Uterus (tissue), 4 donors: ENCODE measurements at places on chromosomes 1 and 21.

- DNase-seq = no peak
- H3K27ac ChIP-seq = no peak overlapping the region
- H3K27me3 ChIP-seq = no peaks in the 10 kb centered on the region
- H3K4me3 ChIP-seq = no peak overlapping the region
- no peaks in the 10 kb centered on the region for H3K36me3 ChIP-seq
- no peaks in the 10 kb centered on the region for H3K4me1 ChIP-seq
Observed at GRCh38 chr1:46413596-46413985, 19.5 kb downstream of the FAAH start.

DNA sequence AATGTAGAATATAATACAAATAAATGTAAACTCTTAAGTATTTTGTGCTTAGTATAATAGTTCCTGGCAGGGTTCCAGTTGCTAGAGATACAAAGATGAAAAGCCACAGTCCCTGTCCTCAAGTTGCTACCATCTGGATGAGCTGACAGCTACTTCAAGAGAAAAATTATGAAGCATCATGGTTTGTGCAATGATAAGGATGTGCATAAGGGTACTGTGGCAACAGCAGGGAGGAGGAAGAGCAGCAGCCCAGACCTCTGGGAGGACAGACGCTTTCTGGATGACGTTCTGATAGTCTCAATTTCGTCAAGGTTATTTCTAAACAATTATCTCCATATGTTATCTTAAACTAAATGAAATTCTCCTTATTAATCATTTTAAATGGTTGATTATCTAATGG lies 198.9 kb downstream of the NTNG1 start:
- H3K36me3 ChIP-seq = no peaks in the 10 kb centered on the region
- no peak for DNase-seq
- H3K27me3 ChIP-seq = no peaks in the 10 kb centered on the region

GRCh38 chr21:43362321-43362791 lies 64.6 kb downstream of the SIK1 start:
- peak; percentile 42 for DNase-seq
- H3K27me3 ChIP-seq = no peaks in the 10 kb centered on the region
- no peaks in the 10 kb centered on the region for H3K4me1 ChIP-seq
- no peaks in the 10 kb centered on the region for H3K36me3 ChIP-seq
- no peak overlapping the region for H3K4me3 ChIP-seq
- H3K27ac ChIP-seq = peak overlapping the region; percentile 30

GRCh38 chr1:36706416-36706815 lies 223.7 kb upstream of the CSF3R start:
- H3K27me3 ChIP-seq = no peaks in the 10 kb centered on the region
- H3K4me3 ChIP-seq = no peak overlapping the region
- H3K4me1 ChIP-seq = no peaks in the 10 kb centered on the region

GRCh38 chr1:174956976-174957375 lies 42.8 kb upstream of the CACYBP start:
- no peaks in the 10 kb centered on the region for H3K4me1 ChIP-seq
- no peaks in the 10 kb centered on the region for H3K36me3 ChIP-seq
- H3K27me3 ChIP-seq = no peaks in the 10 kb centered on the region
- H3K4me3 ChIP-seq = no peak overlapping the region
- H3K27ac ChIP-seq = no peak overlapping the region
- no peak for DNase-seq

DNA sequence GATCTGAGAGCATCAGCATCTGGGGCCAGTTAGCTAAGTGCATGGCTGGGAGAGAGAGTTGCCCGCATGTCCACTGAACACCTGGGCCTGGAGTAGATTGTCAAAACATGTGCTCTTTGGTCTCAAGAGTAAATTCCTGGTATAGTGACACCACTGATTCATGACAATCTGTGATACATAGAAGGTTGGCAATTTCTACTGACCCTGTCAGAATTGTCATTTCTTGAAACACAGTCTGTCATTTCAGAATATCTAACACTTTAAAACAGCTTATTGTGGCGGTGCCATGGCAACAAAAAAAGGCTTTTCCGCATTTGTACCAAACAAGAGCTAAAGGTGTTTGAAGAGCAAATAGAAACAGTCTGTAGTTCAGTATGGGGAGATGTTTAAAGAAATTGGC lies 186.4 kb upstream of the FAM78B start:
- no peaks in the 10 kb centered on the region for H3K4me1 ChIP-seq
- no peaks in the 10 kb centered on the region for H3K27me3 ChIP-seq
- DNase-seq = no peak
- no peak overlapping the region for H3K27ac ChIP-seq
- H3K4me3 ChIP-seq = no peak overlapping the region

DNA sequence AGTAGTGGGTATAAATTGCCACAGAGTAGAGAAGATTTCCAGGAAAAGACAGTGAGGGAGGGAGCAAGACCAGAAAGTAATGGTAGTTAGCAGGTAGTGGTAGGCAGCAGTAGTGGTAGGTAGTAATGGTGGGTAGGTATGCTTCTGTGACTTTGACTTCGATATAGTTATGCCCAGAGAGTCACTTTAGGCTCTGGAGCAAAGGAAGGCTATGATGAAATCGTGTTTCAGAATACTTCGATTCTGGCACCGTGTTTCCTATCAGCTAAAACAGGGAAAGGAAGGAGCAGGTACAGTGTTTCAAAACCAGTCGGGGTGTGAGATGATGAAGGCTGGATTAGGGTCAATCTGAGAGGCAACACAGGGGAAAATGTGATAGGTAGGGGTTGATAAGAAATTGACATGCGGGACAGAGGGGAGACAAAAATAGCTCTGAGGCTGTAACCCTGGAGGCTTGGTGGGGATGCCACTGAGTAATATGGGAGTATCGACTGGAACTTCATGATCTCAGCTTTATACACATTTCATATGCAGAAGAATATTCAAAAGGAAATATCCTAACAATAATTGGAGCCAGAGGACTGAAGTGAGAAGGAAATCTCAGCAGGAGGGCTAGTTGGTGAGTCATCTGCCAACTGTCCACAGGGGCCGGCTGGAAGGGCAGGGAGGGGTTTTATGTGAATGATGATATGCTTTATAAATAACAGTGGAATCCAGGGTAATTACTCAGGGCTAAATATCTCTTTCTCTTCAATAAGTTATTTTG lies 25.2 kb upstream of the TRIM45 start:
- H3K4me3 ChIP-seq = no peak overlapping the region
- DNase-seq = no peak
- H3K4me1 ChIP-seq = no peaks in the 10 kb centered on the region
- no peaks in the 10 kb centered on the region for H3K36me3 ChIP-seq
- H3K27me3 ChIP-seq = no peaks in the 10 kb centered on the region

GRCh38 chr21:34530261-34530660 lies 18.3 kb upstream of the KCNE1 start:
- H3K27ac ChIP-seq = no peak overlapping the region
- DNase-seq = no peak
- no peaks in the 10 kb centered on the region for H3K27me3 ChIP-seq
- no peaks in the 10 kb centered on the region for H3K4me1 ChIP-seq

- H3K27ac ChIP-seq = no peak overlapping the region
- no peak for DNase-seq
- no peaks in the 10 kb centered on the region for H3K4me1 ChIP-seq
Observed at GRCh38 chr1:3135744-3136455, 66.9 kb downstream of the PRDM16 start.

DNA sequence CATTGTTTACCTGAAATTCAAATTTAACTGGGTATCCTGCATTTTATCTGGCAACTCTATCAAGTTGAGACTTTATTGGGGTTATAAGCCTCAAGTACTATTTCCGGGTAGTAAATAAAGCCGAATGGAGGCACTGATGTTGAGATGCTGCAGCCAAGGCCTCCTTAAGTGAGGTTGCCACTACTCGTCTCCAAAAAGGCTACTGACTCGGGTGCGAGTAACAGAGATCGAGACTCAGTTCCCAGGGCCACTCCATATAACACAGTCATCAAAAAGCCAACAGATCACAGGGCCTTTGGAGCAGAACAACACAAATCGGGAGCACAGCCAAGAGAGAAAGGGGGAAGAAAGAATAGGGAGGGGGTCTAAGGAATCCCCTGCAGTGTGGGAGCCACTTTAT lies 524 bp downstream of the COPA start:
- H3K36me3 ChIP-seq = no peaks in the 10 kb centered on the region
- H3K4me3 ChIP-seq = peak overlapping the region; percentile 81
- peak overlapping the region; percentile 86 for H3K27ac ChIP-seq
- no peaks in the 10 kb centered on the region for H3K27me3 ChIP-seq

DNA sequence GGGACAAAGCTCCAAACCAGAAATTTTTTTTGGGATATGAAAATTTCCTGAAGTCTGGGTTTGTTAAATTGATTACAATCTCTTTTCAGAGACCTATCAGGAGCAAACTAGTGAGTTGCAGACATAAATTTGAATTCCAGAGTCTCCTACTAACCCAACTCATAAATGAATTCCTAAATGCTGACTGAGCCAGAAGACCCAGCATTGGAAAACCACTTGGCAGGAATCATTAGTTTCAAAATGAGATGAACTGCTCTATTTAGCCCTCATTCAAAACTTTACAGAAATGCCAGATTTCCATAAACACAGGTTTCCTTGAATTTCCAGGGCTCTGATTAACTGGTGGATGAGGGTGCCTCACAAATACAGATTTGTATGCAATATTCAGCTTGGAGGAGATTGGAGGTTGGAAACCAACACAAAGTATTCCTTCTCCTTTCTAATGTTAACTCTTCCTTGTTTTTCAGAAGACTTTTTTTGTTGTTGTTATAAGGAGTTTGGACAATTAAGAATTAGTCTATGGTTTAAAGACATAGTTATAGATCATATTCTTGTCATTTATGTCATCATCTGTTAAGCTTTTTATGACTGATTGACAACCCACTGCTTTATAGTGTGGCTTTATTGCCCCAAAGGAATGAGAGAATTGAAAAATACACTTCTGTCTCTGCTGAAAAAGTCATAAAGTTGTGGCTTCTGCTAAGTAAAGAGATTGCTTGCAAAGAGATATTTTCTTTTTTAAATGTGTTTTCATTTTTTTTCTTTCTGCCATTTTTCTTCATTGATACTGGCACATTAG lies 222.8 kb downstream of the HLX start:
- H3K27me3 ChIP-seq = no peaks in the 10 kb centered on the region
- no peak overlapping the region for H3K27ac ChIP-seq

- H3K27ac ChIP-seq = no peak overlapping the region
Observed at GRCh38 chr1:246095443-246095842, 411.6 kb downstream of the SMYD3 start.

DNA sequence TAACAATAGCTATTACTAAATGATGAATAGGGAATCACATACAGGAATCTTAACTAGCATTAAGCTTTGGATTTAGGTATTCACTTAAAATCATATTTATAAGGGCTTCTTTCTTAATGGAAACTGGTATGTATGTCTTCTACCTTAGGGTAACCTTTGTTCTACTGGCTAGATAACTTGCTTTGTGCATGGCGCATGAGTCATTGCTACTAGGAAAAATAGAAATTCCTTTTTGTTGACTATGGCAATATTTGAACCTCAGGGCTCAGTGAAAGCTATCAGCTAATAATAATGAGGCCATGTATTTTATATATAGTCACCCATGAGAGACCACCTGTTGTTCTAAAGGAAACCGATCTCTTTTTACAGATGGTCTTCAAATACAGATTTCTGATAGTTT lies 72.5 kb downstream of the RPS6KC1 start:
- H3K36me3 ChIP-seq = no peaks in the 10 kb centered on the region
- H3K4me3 ChIP-seq = no peak overlapping the region
- H3K27ac ChIP-seq = no peak overlapping the region
- H3K27me3 ChIP-seq = no peaks in the 10 kb centered on the region
- no peak for DNase-seq
